Activated CD4-positive, alpha-beta memory T cell treated with anti-CD3 and anti-CD28 coated beads for 36 hours (primary cell): ENCODE measurements at places on chromosomes 1 and 21.

DNA sequence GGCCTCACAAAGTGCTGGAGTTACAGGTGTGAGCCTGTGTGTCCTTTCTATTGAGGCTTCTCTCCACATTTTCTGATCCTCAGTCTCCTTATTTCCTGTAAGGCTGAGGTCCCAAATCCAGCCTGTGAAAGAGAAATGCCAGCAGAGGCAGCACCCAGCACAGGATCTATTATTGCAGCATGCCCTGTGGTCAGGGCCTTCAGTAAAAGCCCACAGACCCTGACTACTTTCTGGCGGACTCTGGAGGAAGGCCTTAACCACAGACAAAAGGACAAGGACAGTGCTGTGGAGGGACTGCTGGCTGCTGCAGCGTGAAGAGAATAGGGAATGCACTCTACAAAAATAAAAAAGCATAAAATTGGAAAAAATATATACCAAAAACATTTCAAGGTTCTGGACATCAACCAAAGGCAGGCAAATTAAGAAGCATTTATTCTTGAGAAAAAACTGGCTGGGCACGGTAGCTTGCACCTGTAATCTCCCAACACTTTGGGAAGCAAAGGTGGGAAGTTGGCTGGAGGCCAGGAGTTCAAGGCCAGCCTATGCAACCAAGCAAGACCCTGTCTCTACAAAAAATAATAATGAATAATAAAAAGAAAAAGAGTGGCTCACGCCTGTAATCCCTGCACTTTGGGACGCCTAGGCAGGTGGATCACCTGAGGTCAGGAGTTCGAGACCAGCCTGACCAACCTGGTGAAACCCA lies 9.4 kb upstream of the PGD start:
- DNase-seq, result no peak

DNA sequence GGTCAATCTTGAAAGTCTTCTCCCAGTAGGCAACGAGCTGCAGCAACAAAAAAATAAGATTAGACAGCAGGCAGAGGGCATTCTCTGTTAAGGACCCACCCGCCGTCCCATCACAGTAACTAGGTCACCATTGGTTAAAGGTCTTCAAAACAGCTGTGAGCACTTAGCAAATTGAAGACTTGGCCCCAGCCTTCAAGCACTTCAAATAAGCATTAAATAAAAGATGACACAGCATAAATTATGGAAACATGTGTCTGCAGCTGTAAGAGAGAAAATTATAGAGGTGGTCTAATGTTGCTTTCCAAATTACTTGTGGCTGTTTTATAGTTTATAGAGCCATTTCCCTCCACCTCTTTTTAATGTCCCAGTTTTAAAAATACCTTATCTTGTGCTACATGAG lies 61.2 kb downstream of the VANGL1 start:
- DNase-seq, result no peak

GRCh38 chr1:47180603-47181094 lies 9.2 kb downstream of the PDZK1IP1 start:
- DNase-seq, result no peak

GRCh38 chr21:41622831-41623548 lies 115.0 kb upstream of the TMPRSS2 start:
- peak; percentile 58 for DNase-seq

- DNase-seq, result no peak
Measured at GRCh38 chr1:30763651-30764248, 6.2 kb upstream of the LAPTM5 start.

- DNase-seq, result no peak
Measured at GRCh38 chr1:218817691-218818465, 355.8 kb upstream of the LYPLAL1 start.

DNA sequence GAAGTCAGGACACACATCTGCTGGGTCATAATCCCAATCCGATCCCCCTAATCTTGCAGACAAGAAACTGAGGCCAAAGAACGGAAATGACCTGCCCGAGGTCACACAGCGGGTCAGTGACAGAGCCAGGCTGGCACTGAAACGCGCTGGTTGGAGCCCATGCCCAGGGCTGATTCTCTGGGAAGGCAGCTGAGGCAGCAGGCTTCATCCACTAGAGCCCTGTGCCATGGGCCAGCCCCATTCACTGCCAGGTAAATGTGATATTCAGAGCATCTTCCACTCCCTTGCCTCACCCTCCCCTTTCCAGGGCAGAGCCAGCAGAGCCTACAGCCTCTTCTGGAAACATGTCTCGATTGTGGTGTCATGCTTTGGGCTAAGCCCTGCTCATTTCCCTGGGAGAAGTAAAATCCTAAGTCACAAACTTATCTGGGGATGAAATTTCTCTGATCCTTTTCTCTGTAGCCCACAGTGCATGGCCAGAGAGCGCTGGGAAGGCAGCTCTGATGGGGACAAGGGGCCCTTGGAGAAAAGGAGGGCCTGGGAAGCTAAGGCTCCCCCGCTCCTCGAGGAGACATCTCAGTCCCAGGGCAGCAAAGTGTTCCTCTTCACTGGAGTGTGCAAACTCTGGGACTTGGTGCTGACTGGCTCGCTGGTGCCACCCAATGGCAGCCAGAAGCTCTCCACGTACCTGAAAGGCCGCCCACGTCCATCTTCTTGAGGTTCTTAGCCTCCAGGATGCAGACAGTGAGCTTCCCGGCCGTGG lies 110.4 kb downstream of the SYT2 start:
- DNase-seq, result peak; percentile 60

DNA sequence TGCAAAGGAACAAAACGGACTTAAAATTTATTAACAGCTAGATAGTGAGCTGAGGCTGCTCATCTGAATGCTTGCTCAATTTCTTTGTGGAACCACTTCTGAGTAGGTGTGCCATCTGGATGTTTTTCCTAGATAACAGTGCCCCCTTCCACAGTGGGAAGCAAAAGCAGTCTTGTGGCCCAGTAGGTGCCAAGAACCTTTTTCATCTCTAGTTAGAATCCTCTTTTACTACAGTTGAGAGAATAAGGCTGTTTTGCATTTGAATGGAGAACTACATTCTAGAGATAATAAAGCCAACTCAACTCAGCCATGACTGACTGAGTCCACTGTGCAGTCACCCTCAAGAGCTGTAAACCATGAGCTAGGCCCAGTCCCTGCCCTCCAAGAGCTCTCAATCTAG lies 13.3 kb downstream of the F3 start:
- DNase-seq, result no peak

- no peak for DNase-seq
Measured at GRCh38 chr1:109897259-109897955, 13.2 kb upstream of the CSF1 start.

- no peak for DNase-seq
Measured at GRCh38 chr1:115712911-115713609, 55.5 kb downstream of the CASQ2 start.

DNA sequence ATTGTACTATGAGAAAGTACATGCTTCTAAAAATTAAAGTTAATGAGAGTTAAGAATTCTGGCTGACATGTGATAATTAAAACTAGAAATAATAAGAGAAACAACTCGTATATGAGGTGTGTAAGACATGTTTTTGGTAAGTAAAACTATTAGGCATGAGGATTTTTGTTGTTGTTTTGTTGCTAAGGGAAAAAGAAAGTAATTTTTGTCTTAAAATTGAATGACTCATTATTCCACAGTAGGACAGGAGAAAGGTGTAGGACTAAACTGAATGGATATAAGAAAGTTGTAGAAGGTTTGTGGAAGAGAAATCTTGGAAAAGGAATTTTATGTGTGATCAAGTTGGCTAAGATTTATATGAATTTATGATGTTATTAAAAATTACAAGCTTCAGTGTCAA lies 54.8 kb downstream of the TBX19 start:
- no peak for DNase-seq
